ENCODE measurements at places on chromosomes 3 and 15. TPM values are rescaled to one million over a fixed set of nuclear protein-coding genes. Genes with fewer than 3 reads are reported as not detected.

Gene SMAD6
- total RNA-seq = 3.5 TPM

DNA sequence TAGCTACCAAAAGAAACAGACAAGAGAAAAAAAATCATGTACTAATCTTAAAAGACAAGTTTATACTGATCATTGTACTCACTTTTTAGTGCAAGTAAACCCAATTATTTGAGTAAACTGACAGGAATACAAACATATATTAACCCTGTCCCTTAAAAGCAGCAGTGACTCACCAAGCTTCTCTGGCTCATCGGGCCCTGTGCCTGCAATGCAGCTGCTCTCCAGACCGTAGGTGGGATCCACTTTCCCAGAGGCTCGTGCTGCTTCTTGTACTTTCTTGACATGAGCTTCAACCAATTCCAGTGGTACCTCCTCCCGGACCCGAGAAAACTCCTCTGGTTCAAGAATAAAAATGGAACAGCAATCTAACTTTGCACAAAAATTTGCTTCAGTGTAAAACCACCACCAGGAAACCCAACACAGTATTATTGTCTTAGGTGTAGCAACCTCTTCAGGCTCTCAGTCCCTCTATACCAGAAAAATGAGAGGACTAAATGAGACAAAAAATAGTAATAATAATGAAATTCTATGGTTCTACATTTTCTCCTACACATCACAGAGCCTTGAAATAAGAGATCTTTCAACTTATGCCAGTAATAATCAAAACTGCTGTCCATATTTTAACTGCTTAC, 82.6 kb upstream of the CSPG5 start:
- peak; percentile 85 for DNase-seq

DNA sequence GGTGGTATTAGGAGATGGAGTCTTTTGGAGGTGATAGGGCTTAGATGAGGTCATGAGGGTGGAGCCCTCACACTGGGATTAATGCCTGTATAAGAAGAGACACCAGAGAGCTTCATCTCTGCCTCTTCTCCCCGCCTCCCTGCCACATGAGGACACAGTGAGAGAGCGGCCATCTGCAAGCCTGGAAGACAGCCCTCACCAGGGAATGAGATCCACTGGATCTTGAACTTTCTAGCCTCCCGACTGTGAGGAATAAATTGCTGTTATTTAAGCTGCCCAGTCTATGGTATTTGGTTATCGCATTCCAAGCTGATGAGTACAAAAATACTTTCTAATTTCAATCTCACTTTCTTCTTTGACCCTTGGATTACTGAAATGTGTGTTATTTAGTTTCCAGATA, 121.4 kb downstream of the OCA2 start:
- no peak for DNase-seq

Gene FBXL22
- 39.5 TPM for total RNA-seq

Gene ADGRG7
- total RNA-seq = not detected

DNA sequence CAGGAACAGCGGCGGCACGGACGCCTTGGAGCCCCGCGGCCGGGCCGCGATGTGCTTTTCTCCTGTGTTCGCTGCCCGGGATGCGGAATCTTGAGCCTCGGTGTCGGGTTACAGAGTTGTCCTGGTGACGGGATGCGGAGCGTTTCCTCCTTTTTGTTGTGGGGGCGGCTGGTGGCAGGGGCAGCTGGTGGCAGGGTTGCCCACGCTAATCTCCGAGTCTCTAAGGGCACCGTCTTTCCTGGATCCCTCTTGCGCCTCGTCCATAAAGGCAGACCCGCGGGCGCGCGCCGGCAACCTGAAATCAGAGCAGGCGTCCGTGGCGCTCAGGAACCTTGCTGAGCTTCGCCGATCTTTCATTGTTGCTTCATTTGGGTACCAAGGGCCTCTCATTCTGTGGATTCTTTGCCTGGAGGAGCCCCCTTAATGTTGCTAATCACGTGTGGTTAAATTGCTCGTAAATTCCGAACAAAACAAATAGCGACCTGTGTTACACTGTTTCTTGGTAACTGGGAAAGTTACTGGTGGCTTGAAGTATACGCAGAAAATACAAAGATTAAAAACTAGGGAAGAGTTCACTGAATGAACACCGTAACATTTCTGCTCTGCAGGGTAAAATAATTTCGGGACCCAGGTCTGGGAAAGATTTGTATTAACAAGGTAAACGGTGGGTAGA, 844 bp upstream of the PFN2 start:
- peak; percentile 91 for DNase-seq

Gene AP3B2
- total RNA-seq = not detected

- no peak for DNase-seq
These were observed 153.8 kb downstream of the EBLN2 start for GRCh38 chr3:73215281-73215680.

DNA sequence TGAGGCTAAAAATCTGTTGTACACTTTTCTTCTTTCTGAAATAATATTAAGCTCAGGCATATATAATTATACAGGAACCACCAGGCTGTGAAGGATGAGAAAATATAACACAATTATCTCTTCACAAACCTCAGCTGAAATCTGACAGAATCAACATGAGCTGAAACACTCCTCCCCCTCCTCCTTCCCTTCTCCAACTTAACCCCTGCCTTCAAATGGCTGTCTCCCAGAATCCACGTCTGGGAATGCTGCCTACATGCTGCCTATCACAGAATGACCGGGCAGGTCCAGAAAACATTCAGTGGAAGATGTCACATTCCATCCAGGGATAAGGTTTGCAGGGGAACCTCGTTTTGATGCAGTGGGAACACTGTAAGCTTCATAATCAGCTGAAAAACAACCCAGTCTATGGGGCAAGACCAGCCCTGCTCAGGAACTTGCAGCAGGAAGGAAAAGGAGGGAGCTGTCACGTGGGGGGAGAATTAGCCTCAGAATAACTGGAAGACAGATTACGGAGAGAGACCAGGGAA, 44.0 kb upstream of the SEMA6D start:
- DNase-seq = no peak

GRCh38 chr15:78047761-78048627, 29.5 kb downstream of the TBC1D2B start:
- DNase-seq = peak; percentile 79

Gene BCL2A1
- total RNA-seq = not detected

Gene PLSCR4
- 8.5 TPM for total RNA-seq

Gene NR1I2
- total RNA-seq = not detected

DNA sequence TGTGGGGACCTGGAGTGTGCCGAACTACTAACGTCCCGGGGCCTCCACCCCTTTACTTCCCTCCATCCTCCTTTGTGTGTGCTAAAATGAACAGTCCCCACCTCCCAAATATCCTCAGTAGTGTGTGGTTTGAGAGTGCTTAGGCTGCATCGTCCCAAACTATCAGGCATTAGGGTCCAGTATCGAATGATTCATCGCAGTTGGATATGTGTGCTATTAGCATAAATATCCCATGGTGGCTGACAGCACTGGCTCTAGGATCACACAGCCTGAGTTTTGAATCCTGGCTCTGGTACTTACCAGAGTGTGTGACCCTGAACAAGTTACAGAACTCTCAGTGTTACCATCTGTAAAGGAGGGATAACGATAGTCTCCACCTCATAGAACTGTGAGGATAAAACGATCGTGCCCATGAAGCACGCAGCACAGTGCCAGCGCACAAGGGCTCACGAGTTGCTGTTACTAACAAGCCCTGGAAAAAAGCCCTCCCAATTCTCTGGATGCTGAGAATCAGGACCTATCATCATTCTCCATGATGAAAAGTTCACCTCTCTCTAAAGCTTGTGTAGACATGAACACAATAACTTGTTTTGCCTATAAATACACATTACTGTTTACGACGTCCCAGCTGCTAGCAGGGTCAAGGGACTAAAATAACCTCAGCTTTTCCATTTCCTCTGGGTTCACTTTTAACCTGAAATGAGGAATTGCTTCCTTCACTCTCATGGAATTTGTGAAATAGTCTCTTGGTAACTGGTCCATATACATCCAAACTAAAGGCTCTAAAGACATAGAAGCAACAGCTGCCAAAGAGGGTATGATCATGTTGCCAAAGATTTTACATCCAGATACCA, 51.0 kb downstream of the VGLL4 start:
- peak; percentile 55 for DNase-seq

Gene UROC1
- not detected for total RNA-seq

DNA sequence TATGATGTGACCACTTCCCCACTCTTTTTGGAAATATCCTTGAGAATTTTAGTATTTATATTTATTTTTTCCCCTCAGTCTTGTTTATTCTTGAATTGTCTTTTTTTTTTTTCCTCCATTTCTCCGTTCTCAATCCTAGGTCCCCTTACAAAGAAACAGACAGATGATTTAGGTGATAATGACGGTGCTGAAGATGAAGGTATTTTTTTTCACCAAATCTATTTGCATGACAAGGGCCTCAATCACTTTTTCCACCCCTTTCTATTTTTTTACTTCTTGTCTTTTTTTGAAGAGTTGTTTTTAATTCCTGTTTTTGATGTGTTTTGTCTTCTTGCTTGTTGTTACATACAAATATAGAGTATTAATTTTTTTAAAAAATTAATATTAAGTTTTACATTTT, 402.6 kb downstream of the NLGN1 start:
- DNase-seq = no peak

- DNase-seq = no peak
These were observed 4.5 kb upstream of the PARP15 start for GRCh38 chr3:122572940-122573412.

DNA sequence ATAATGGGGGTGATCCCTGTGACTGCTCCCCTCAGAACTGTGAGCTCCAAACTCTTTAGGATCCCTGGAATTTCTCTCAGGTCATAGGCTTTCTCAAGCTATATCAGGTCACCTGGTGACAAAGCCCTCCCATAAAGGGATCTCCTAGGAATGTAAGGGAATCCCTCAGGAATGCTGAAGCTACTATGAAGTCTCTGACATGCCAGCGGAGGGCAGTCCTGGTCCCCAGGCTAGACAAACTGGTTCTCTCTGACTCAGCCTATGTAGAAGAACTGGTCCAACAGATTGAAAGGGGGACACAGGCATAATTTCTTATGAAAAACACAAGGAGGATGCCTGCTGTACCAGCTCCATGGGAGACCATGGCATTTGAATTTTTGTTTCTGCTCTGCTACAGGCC, 6.7 kb downstream of the LPCAT4 start:
- DNase-seq = peak; percentile 63

DNA sequence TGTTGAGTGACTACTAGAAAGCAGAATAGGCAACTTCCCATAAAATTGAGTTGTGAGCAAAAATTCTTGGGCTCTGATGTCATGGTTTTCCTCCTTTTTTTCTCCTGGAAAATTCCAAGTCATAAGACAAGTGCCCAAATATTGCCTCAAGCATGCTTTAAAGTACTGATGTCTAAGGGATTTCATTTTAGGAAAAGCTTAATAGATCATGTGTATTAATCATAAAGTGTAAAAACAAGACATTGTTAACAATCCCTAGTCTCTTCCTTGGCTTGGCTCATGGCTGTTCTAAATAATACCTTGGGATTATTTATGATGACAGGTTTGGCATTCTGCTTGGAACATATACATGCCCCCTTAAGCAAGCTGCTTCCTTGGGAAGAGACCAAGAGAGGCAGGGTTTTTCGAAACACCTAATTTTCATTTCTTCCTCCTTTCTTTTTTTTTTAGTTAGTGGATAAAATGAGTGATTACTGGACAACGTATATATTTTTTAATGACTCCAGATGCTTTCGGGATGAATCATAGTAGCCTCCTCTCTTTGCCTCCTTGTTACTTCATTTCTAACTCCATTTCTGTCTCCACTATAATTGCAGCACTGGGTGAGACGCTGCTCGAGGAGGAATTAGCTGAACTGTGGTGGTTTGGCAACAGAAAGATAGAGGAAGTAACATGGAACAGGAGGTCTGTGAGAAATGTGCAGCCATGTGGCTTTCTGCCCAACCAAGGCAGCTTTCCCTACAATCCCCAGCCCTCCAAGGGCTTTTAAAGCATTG, 104.9 kb downstream of the TPRG1 start:
- peak; percentile 64 for DNase-seq

- DNase-seq = no peak
These were observed 53.1 kb downstream of the MCF2L2 start for GRCh38 chr3:183375337-183375736.

Gene HIGD2B
- not detected for total RNA-seq

GRCh38 chr3:58577269-58577821, at the start of gene FAM107A:
Gene FAM107A (minus strand): TSS chr3:58577391. CDS start chr3:58569860, 7,531 bp downstream.
- DNase-seq = no peak

GRCh38 chr15:70375006-70375431, 277.3 kb upstream of the TLE3 start:
- DNase-seq = peak; percentile 59

GRCh38 chr15:100849855-100850218, 29.8 kb upstream of the ALDH1A3 start:
- DNase-seq = no peak

Gene SNTN
- not detected for total RNA-seq

Gene GRIP2
- 6.6 TPM for total RNA-seq

Gene ALDH1A2
- 2.9 TPM for total RNA-seq

DNA sequence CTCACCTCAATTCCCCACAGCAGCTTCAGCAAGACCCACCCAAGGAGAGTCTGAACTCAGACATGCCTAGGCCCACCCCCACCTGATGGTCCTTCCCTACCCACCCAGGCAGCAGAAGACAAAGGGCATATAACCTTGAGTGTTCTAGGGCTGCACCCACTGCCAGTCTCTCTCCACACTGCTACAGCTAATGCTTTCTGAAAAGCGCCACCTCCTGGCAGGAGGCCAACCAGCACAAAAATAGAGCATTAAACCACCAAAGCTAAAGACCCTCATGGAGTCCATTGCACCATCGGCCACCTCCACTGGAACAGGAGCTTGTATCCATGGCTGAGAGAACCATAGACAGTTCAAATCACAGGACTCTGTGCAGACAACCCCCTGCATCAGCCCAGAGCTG, 11.3 kb upstream of the RPL39L start:
- DNase-seq = no peak

- peak; percentile 52 for DNase-seq
These were observed 30.1 kb downstream of the GREM1 start for GRCh38 chr15:32747921-32748342.
